Fibroblast of upper back skin (primary cell): ENCODE measurements at places on chromosomes 13 and 19.

- DNase-seq: no peak
These were observed 36.6 kb downstream of the FOXO1 start for GRCh38 chr13:40629678-40630384.

DNA sequence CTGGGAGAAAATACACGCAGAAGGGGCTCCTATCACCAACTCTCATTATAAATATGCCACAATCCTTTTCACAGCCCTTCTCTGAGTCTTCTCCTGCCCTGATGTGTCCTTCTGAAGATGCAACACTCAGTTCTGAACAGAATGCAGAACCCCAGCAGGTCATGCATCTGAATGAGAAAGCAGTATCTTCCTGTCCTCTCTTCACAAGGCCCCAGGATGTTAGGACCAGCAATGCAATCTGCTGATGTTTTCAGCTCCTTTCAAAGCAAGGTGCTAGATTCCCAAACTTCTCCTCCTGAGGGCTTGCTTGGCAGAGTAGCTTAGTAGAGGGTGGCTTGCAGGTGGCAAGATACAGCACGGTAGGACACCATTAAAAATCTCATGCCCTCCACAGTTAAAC is 22.3 kb upstream of the DOCK9 start:
- DNase-seq: no peak

DNA sequence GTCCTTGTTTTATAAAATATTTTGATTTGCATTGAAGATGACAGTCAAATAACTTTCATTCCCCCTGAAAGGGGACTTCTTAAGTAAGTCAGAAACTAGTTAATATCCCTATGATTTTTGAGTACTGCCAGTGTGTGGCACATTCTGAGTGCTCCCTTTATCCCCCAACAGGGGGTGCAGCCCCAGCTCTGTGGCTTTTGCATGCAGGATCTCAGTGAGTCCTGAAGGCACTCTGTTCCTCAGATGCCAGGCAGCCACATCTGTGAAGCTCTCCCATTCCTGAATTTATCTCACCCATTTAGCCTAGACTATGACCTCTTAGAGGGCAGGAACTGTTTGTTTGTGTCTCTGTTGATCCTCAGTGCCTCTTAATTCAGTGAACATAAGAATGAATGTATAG is 123.1 kb downstream of the CDK8 start:
- peak; percentile 14 for DNase-seq

GRCh38 chr19:43809762-43810696 is 7.8 kb upstream of the LYPD5 start:
- peak; percentile 55 for DNase-seq

- no peak for DNase-seq
These were observed 1528.0 kb downstream of the SLITRK5 start for GRCh38 chr13:89199138-89199537.

- no peak for DNase-seq
These were observed 139.3 kb downstream of the FRY start for GRCh38 chr13:32170841-32171240.
